Fibroblast of skin of left biceps (primary cell): ENCODE measurements at places on chromosomes 7 and 10.
A peak's percentile ranks its signal among the peaks of the same experiment; 100 is the strongest.

- DNase-seq = no peak
Observed at GRCh38 chr10:28489206-28489605, 43.7 kb upstream of the WAC start.

- no peak for DNase-seq
Observed at GRCh38 chr7:108322046-108322445, 134.2 kb downstream of the NRCAM start.

GRCh38 chr7:139049936-139050335 is 14.1 kb upstream of the ZC3HAV1L start:
- peak; percentile 26 for DNase-seq

- DNase-seq = no peak
Observed at GRCh38 chr7:5230265-5231067, 40.4 kb downstream of the WIPI2 start.

DNA sequence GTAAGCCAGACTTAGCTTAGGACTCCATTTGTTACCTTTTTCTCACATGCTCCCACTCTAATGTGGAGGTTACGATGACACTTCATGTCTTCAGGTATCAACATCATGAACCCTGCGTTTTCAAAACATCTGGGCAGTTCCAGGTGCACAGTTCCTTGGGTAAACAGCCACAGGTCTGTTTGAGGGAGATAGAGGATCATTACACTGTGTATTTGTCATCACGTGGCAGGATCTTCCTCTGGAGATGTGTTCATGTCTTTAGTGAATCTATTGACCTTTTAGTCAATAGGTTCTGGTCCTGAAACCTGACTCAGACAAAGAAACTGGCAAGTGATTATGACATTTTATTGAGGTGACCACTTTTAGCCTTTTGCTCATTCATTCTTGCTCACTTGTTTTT is 145.5 kb downstream of the ANKRD7 start:
- DNase-seq = no peak
